ENCODE measurements at places on chromosomes 16 and 17.

- DNase-seq, result no peak
Measured at GRCh38 chr16:11093572-11094074, 149.3 kb downstream of the CLEC16A start.

DNA sequence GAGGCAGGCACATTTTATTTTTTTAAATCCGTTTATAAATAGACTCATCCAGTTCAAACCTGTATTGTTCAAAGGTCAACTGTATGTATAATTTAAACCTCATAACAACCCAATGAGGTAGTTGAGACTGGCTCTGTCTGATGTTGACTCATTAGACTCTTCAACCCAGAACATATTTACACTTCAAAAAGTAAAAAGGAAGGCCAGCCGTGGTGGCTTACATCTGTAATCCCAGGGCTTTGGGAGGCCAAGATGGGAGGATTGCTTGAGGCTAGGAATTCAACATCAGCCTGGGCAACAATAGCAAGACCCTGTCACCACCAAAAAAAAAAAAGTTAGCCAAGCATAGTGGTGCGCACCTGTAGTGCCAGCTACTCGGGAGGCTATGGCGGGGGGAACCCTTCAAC lies 32.5 kb upstream of the DHRS7B start:
- no peak for DNase-seq

- DNase-seq, result no peak
Measured at GRCh38 chr17:62587554-62587953, 39.9 kb upstream of the MRC2 start.

DNA sequence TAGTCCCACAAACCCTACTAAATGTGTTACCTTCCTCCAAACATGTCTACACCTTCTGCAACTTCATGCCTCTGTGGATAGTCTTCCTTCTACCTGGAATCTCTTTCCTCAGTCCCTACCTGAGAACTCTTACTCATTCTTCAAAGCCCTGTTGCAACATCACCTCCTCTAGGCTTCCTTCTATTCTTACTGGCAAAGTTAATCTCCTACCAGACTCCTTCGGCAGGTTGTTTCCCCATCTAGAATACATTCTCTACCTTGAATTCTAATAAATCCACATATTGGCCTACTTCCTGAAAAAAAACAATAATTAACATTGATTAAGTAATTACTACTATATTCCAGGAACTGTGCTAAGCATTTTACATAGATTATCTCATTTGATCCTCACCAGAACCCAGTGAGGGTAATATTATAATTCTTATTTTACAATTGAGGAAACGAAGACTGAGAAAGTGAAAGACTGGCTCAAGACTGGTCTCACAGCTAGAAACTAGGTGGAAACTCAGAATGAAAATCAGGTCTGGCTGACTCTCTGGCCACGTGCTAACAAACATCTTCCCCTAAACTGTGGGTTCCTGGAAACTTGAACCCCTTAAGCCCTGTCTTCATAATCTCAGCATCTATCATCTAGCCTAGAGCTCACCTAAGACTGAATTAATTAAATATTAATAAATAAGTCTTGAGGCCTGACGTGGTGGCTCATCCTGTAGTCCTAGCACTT lies 4.6 kb upstream of the STAT3 start:
- no peak for DNase-seq

- DNase-seq, result no peak
Measured at GRCh38 chr17:48723423-48724250, 652 bp downstream of the PRAC2 start.

DNA sequence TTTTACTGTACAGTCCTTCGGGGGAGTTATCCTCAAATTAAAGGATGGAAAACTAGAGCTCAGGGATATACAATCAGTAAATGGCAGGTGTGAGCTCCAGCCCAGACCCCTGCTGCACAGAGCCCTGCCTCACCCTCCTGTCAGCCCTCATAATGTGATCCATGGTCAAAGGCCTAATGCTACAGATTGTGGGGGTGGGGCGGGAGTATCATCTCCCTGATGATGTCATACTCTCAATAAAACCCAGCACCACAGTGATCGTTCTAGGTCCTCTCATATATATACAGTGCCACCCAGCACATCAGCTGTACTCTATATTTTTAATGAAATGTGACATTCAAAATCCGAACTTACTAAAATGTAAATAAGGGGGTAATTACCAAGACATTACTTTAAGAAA lies 61.5 kb downstream of the SLC39A11 start:
- no peak for DNase-seq

GRCh38 chr17:6160911-6161855 lies 91.0 kb downstream of the WSCD1 start:
- no peak for DNase-seq

GRCh38 chr16:2455081-2455845 lies 4.6 kb upstream of the TEDC2 start:
- DNase-seq, result no peak

DNA sequence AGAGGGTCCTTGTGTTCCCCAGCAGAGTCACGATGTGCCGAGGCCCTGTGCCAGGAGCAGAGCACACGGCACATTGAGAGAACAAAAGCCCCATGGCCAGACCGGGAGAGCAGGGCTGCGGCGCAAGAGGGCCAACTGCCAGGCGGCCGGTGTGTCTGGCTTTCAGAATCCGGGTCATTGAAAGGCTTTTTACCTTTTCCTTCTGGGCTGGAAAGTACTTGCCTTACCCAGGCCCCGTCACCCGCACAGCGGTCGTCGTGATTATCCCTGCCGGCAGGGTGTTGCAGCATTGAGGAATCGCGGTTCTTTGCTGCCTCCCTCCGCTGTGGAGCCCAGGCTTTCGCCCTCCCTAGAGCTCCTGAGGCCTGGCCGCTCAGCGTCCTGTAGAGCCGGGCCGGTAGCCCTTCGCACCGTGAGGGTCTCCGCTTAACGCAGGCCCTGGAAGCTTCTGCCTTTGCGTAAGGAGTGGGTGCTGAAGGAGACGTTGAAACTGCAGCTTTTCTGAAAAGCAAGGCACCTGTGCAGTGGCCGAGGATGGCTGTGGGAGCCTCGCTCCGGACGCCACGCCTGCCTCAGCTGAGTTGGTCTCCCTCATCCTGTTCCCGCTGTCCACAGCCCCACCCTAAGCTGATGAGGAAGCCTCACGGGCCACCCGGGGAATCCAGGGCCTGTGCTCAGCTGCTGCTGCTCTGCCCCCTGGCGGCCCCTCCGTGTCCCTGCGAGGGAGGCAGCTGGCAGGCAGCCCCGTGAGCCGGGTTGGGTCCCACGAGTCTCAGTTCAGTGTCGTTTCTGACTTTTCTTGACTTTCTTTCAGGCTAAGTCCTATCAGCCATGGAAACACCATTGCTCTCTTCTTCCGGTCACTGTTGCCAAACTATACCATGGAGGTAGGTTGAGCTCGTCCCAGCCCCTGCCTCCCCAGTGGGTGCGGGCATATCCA lies 8.6 kb upstream of the MC1R start:
- peak; percentile 71 for DNase-seq
